A673 (cell line): ENCODE measurements at places on chromosomes 5 and 9. TPM values are rescaled to one million over a fixed set of nuclear protein-coding genes. Genes with fewer than 3 reads are reported as not detected.

DNA sequence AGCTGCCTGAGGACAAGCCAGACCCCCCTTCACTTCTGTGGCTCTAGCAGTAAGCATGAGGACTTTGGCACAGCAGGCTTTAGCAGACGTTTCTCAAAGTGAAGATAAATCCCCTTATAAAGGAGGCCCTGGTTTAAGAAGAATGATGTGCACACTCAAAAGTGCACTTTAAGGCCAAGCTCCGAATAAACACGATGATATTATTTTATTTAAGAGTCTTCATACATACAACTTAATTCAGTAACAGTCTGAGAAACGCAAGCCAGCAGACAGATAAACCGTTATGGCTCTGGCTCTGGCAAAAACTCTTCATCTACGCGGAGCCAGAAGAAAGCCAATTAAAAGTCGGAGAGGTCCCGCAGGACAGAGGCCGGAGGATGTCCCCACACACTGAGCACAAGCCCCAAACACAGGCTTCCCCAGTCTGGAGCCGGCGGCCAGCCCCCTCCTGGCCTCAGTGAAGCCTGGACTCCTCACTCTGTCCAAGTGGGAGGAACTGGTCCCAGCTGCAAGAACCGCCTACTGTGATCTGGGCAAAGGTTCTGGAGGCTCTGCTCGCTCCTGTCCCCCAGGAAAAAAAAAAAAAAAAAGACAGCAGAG lies 44.6 kb downstream of the ADAMTS2 start:
- H3K27ac ChIP-seq: no peak overlapping the region
- no peaks in the 10 kb centered on the region for H3K27me3 ChIP-seq
- H3K4me1 ChIP-seq: no peaks in the 10 kb centered on the region
- no peak overlapping the region for H3K4me3 ChIP-seq
- no peak for DNase-seq

DOK3 gene
- total RNA-seq: 13.1 and 15.0 TPM in 2 replicates

DNA sequence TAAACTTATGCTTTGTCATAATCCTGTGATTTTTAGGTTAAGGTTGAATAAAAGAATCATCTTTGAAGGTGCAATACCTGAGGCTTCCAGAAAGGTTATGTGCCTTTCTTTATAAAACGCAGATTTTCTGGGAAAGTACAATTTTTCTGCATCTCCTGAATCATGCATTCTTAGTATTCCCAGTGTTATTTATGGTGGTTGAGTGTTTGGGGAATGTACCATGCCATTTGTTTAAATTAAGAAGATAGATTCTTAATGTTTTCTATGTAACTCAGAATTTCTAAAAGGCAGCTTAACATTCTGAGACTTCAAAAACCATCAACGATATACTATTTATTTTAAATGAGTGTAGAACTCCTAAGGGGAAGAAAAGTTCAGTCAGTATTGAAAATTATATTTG lies 108.1 kb upstream of the FBN2 start:
- DNase-seq: no peak
- no peak overlapping the region for H3K27ac ChIP-seq
- no peaks in the 10 kb centered on the region for H3K27me3 ChIP-seq
- no peaks in the 10 kb centered on the region for H3K4me1 ChIP-seq
- no peaks in the 10 kb centered on the region for H3K36me3 ChIP-seq

AK3 gene
- 93.1 and 93.6 TPM in 2 replicates for total RNA-seq
